ENCODE measurements at places on chromosomes 5 and 9. TPM values are rescaled to one million over a fixed set of nuclear protein-coding genes. Genes with fewer than 3 reads are reported as not detected.

DNA sequence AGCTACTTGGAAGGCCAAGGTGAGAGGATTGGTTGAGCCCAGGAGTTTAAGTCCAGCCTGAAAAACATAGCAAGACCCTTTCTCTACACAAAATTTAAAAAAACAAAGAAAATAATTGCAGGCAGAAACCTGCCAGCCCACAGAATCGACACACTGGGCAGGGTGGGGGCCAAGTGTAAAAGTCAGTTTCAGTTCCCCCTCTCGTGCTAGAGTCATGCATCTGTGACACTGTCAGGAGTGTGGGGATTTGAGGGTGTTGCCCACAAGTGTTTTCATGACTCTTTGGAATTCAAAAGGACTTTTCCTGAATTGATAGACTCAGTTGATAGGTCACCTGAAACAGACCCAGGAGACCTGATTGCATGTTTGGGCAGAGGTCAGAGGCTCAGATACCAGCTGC, 47.6 kb downstream of the PRRC2B start:
- peaks cover 16% of the 10 kb centered on the region for H3K4me1 ChIP-seq
- no peaks in the 10 kb centered on the region for H3K27me3 ChIP-seq
- no peak overlapping the region for H3K27ac ChIP-seq
- DNase-seq: no peak
- H3K4me3 ChIP-seq: no peak overlapping the region

- H3K27me3 ChIP-seq: peaks cover 5% of the 10 kb centered on the region
- H3K36me3 ChIP-seq: no peaks in the 10 kb centered on the region
- H3K27ac ChIP-seq: no peak overlapping the region
- H3K4me1 ChIP-seq: no peaks in the 10 kb centered on the region
Observed at GRCh38 chr9:117233016-117233415, 181.8 kb downstream of the ASTN2 start.

DNA sequence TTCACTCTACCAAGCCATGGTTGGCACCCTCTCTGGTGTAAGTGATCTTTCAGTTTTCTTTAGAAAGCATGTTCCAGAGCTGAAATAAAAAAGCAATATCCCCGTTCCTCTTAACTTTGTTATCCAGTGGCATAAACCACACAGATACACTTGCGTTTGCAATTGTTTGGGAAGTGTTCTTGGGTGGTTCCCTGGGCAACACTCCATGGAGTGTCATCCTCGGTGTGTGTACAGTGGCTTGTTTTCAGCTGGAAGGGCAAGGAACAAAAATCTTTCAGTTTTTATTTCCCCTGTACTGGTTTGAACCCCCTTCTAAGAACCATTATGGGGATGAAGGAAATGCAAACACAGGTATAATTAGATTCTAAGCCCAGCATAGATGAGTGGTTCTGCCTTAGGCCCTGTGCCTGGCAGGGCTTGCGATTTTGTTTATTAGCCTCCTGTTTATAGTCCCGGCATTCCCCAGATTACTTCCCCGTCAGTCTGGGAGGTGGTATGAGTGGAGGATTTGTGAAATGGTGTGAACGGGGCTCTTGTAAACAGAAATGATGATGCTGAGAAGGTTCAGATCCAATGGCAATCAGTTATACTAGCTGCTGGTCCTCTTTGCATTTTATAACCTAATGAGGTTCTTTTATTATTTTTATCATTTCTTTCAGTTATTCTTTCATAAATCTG, 76.0 kb upstream of the CD180 start:
- H3K27me3 ChIP-seq: no peaks in the 10 kb centered on the region
- H3K4me3 ChIP-seq: no peak overlapping the region
- no peak for DNase-seq
- H3K4me1 ChIP-seq: peaks cover 6% of the 10 kb centered on the region

- DNase-seq: no peak
- peak overlapping the region; percentile 99 for H3K27ac ChIP-seq
- peak overlapping the region; percentile 61 for H3K4me3 ChIP-seq
- no peaks in the 10 kb centered on the region for H3K36me3 ChIP-seq
Observed at GRCh38 chr9:35519692-35520363, 29.9 kb downstream of the RUSC2 start.

GRCh38 chr5:79699763-79700400, 10.2 kb downstream of the CMYA5 start:
- H3K4me1 ChIP-seq: peaks cover 4% of the 10 kb centered on the region
- no peaks in the 10 kb centered on the region for H3K36me3 ChIP-seq

DNA sequence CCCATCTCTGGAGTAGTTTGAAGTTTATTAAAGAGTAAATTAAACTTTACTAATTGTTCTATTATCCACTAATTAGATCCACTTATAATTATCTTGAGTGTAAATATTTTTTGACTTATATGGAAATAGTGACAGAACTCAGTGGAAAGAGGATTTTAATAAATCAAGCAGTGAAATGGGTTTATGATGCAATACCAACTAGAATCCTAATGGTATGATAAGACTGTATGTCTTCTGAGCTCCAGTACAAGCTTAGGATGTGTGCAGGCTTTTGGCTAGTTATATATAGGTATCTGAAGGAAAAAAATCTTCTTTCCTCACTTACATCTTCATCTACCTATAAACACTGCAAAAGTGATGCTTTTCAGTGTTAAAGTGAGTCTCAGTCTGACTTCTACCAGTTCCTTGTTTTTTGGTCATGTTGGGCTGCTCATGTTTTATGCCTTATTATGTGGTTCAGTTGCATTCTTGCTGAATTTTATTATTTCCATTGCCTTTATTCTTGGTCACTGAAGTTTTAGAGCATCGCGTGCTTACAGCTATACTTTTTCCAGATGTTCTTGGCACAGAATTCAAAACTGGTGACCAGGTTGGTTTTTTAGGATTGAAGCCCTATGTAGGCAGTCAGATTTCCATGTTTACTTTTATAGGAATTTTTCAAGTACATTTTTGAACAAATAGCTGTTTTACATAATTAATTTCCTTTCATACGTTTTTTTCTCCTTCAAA, 30.5 kb downstream of the XRCC4 start:
- H3K27ac ChIP-seq: no peak overlapping the region
- H3K36me3 ChIP-seq: peaks cover 5% of the 10 kb centered on the region
- H3K27me3 ChIP-seq: no peaks in the 10 kb centered on the region
- H3K4me1 ChIP-seq: no peaks in the 10 kb centered on the region
- H3K4me3 ChIP-seq: no peak overlapping the region

DNA sequence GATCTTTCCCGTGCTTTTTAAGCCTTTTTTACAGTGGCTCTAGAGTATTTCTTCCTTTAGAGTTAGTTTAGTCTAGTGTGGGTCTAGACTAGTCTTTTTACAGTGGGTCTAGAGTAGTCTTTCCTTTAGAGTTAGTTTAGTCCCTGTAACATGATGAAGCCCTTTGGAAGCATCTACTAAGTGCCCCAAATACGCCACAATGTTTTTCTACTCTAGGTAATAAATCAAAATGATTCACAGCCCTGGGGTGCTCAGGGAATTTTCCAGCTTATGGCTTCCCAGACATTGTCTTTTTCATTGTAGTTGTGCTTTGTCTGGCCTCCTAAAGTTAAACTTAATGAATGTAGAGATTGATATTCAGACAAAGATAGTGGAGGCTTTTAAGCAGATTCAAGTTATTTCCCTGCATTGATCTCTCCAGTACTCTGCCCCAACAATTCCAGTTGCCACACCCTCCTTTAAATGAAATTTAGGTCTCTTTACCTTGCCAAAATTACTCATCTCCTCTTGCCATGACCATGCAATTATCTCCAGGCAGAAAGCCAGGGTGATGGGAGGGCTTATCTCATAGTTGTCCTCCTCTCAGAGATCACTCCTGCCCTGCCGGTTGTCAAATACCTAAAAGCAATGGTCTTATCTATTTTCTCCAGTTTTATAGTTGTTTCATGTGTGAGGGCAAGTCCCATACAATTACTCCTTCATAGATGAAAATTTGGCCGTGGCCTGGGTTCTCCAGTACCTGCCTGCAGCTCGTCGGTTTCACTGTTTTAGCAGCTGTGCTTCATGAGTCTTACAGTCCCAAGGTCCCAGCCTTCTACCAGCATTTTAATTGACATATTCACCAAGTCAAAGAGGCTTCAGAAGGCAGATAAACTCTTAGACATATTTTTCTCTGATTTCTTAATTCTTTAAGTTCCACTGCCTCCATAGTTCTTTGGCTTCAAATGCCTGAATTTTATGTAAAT, 794.0 kb upstream of the COX7C start:
- no peaks in the 10 kb centered on the region for H3K36me3 ChIP-seq
- peaks cover 9% of the 10 kb centered on the region for H3K27me3 ChIP-seq
- DNase-seq: no peak
- H3K4me3 ChIP-seq: no peak overlapping the region
- no peaks in the 10 kb centered on the region for H3K4me1 ChIP-seq

- H3K4me1 ChIP-seq: peaks cover 26% of the 10 kb centered on the region
- no peak overlapping the region for H3K27ac ChIP-seq
- no peak overlapping the region for H3K4me3 ChIP-seq
- no peak for DNase-seq
Observed at GRCh38 chr5:60458666-60459065, 241.3 kb downstream of the DEPDC1B start.

DNA sequence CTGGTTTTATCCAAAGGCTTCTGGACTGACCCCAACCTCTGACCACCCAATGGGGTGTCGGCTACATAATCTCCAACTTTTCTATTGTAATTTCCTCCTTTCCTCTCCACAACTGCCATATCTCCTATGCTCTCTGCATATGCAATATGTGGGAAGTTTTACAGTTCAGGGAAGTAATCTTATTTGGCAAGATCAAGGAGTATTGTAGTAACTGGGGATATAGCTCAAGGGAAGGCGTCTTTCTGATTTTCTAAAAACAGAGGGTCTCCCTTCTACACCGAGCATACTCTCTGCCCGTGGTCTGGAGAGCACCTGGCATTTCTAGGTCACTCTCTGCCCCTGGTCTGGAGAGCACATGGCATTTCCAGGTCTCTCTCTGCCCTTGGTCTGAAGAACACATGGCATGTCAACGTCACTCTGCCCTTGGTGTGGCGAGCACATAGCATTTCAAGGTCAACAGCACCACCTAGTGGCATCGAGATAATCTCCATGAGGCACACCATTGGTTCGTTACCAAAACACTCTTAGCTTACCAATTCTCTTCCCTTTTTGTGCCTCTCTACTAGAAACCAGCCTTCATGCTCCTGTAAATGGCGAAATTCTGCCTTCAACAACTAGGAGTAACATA, 616.4 kb upstream of the NUDT12 start:
- peaks cover 2% of the 10 kb centered on the region for H3K4me1 ChIP-seq
- peak; percentile 29 for DNase-seq
- H3K27me3 ChIP-seq: no peaks in the 10 kb centered on the region
- peaks cover 3% of the 10 kb centered on the region for H3K36me3 ChIP-seq
- no peak overlapping the region for H3K4me3 ChIP-seq
- no peak overlapping the region for H3K27ac ChIP-seq

The DPM2 gene
- 27.8 TPM for total RNA-seq

The PTBP3 gene
- total RNA-seq: 55.1 TPM

The BRINP1 gene
- not detected for total RNA-seq

All from chondrocyte (in vitro differentiated cells).